Right hindlimb (tissue), 1 donor: ENCODE measurements at places on chromosomes 12 and 14.

DNA sequence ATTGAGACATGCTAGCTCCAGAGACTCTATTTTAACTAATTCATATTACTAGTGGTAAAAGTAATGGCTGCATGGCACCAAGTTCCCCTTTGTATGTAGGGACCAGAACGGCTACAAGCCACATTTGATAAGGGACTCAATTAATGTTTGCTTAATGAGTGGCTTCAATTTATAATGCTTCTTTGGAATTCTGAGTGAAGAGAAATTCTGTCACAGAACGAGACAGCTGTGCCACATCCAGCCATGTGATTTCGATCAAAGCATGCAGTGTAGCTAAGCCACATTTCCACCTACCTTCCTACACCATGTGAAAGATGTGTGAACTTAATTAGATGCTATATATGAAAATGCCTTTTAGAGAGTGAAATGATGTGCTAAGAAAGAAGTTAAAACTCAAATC lies 217.4 kb downstream of the ACSS3 start:
- DNase-seq: no peak

DNA sequence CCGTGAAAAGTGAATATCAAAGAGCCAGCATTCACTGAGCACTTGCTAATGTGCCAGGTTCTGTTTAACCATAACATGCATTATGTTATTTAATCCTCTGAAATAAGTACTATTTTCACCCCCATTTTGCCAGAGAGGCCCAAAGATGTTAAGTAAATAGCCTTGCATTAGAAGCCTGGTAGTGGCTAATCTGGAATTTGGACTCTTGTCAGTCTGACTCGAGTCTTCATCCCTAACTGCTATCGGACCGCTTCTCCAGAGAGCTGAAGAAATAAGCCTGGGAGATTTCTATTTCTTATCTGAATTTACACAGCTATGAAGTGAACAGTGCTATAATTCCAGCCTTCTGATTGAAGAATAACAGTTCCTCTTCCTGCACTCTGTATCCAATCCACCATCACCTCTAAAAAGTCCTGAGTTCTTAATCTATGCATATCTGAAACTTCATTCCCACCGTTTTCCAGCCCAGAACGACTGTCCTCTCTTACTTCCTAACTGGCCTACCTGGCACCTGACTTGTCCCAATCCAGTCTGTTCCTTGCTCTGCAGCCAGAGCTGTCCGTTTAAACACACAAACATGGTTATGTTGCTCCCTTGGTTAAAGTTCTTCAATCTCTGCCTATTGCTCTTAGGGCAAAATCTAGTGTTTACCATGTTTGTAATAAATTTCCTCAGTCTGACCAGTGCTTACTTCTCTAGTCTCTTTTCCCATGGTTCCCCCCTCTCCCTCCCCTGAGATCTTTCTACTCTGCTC lies 2.3 kb downstream of the POLR3B start:
- DNase-seq: no peak

- no peak for DNase-seq
Measured at GRCh38 chr12:86122846-86123468, 133.2 kb downstream of the MGAT4C start.

- DNase-seq: no peak
Measured at GRCh38 chr12:4819654-4820053, 90.1 kb upstream of the KCNA1 start.

DNA sequence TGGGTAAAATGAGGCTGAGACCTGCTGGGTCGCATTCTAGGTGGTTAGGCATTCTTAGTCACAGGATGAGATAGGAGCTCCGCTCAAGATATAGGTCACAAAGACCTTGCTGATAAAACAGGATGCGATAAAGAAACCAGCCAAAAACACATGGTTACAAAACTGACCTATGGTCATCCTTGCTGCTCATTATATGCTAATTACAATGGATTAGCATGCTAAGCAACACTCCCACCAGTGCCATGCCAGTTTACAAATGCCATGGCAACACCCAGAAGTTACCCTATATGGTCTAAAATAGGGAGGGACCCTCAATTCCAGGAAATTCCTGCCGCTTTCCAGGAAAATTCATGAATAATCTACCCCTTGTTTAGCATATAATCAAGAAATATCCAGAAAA lies 132.4 kb downstream of the BRMS1L start:
- DNase-seq: no peak

- no peak for DNase-seq
Measured at GRCh38 chr12:125418902-125419564, 353.8 kb downstream of the AACS start.

DNA sequence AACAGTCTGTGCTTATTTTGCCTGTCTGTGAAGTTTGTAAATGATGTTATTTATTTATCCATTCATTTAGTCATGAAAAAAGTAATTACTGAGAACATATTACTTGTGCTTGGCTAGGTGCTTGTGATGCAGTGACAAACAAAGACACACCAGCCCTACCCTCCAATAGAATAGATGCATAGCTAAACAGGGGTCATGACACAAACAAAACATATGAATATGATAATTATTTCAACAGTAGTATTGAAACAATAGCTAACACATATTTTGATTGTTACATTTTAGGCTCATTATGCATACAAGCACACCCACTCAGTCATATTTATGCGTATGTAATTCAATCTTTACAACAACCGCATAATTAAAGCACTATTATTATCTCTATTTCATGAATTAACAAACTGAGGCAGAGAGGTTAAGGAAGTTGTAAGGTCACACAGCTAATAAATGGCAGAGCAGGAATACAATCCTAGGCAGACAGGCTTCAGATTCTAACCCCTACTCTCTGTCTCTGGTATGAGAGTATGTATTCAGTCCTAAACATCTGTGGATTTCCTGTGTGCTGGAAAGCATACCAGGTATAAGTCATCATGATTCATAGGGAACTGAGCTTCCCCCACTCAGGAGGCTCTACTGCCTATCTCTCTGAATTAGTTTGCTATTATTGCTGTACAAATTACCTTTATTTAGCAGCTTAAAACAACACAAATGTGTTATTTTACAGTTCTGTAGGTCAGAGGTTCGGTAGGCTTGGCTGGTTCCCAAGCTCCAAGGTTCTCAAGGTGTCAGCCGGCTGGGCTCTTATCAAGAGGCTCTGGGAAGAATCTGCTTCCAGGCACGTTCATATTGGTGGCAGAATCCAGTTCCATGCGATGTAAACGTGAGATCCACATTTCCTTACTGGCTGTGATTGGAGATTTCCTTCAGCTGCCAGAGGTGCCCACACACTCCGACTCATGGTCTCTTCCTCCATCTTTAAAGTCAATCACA lies 509.4 kb downstream of the GALC start:
- no peak for DNase-seq

- DNase-seq: no peak
Measured at GRCh38 chr12:128542844-128543243, 275.9 kb downstream of the TMEM132C start.
